ENCODE measurements at places on chromosomes 7 and 10.

- no peak for DNase-seq
Observed at GRCh38 chr10:23322082-23322481, 22.5 kb downstream of the C10orf67 start.

DNA sequence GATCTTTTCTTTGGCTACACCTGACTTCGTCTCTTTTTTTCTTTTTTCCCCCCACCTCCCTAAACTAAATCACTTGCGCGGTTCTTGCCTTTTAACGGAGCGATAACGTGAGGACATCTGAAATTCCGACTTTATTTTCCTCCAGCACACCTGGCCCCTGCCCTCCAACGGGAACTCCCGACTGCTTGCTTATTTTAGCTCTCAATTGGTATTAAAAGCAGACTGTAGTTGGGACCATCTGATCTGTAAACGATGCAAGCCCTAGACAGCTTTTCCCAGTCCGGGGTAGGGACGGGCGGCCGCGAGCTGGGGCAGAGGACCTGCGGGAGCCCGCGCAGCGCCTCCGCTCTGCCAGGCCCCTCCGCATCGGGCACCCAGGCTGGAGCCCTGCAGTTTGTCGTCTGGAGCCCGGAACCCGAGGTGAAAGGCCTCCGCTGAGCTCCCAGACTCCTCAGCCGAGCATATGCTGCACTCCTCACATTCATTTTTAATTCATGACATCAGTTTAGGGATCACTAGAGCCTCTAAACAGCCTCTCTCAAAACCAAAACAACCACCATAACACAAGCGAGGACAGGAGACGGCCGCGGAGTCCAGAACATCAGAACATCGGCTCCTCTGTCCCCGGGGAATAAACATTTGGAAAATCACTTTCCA, 10.0 kb upstream of the EMX2 start:
- DNase-seq: no peak

- DNase-seq: no peak
Observed at GRCh38 chr7:26329520-26330255, 38.0 kb downstream of the SNX10 start.

DNA sequence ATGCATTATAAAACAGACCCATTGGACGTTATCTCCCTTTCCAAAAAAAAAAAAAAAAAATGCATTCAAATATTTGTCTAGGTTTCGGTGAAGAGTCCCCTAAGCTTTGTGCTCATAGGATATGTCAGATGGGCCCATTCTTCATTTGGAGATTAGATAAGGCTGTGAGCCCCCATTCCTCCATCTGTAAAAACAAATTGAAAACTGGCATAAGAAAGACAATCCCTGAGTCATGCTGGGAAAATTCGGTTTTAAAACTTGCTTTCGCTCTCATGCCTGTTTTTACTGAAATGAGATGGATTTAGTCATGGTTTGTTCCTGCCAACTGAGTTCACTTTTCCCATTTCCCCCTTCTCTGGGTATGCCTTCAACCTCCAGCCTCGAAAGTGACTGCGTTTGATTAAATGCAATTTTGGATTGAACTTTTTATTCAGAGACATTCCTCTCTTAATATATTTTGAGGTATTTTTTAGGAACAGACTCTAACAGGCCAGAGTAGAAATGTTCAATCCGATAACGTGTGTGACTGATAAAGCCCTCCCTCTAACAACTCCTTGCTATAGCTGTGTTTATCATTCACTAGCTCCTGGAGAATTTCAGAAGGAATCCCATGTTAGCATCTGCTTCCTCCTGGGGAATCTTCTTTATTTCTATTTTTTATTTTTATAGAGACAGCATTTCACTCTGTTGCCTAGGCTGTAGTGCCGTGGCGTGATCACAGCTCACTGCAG, 190.9 kb upstream of the LYZL2 start:
- DNase-seq: no peak

DNA sequence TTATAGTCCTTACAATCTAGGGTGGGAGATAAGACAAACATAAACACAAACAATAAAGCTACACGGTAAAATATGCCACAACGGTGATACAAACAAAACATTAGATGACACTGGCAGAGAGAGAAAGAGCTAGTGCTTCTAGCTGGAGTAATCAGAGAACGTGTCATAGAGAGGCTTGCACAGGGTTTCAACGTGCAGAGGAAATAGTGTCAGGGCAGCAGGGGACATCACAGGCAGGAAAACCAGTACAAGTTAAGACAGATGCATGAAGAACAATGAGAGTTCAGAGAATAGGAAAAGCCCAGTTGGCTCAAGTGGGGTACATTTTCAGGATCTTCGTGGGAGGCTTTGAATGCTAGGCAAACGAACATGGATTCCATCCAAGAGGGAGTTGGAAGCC, 91.4 kb downstream of the ZNF438 start:
- no peak for DNase-seq

GRCh38 chr10:111506266-111507034, 429.6 kb downstream of the ADRA2A start:
- no peak for DNase-seq

DNA sequence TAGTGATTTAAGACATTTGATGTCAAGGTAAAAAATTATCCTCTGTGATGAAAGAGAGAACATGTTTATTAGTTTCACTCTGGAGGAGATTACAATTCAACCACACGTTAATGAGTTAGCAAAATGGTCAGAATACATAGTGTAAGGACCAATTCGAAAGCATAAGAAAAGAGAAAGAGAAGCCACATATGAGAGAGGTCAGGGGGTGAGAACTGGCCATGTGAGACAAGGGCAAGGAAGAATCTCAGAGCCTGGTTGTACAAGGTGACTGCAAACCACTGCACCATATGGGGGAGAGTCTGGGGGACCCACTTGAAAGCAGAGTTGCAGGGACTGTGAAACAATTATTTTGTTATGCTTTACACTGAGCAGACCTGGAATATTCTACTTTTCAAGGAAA, 27.7 kb upstream of the BET1 start:
- no peak for DNase-seq

GRCh38 chr7:95905167-95905566, 132.8 kb downstream of the DYNC1I1 start:
- DNase-seq: no peak

GRCh38 chr10:47451273-47451997, 32.5 kb downstream of the ANXA8 start:
- DNase-seq: no peak

DNA sequence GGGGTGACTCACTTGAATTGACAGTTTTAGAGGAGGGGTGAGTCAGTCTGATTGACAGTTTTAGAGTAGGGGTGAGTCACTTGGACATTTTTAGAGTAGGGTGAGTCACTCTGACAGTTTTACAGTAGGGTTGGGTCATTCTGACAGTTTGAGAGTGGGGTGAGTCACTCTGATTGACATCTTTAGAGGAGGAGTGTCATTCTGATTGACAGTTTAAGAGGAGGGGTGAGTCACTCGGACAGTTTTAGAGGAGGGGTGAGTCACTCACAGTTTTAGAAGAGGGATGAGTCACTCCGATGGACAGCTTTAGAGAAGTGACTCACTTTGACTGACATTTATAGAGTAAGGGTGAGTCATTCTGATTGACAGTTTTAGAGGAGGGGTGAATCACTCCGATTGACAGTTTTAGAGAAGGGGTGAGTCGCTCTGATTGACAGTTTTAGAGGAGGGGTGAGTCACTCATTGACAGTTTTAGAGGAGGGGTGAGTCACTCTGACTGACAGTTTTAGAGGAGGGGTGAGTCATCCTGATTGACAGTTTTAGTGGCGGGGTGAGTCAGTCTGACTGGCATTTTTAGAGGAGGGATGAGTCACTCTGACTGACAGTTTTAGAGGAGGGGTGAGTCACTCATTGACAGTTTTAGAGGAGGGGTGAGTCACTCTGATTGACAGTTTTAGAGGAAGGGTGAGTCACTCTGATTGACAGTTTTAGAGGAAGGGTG, 595.9 kb downstream of the DNAJB6 start:
- DNase-seq: peak; percentile 38

- no peak for DNase-seq
Observed at GRCh38 chr7:76108540-76109233, 60.8 kb downstream of the MDH2 start.

DNA sequence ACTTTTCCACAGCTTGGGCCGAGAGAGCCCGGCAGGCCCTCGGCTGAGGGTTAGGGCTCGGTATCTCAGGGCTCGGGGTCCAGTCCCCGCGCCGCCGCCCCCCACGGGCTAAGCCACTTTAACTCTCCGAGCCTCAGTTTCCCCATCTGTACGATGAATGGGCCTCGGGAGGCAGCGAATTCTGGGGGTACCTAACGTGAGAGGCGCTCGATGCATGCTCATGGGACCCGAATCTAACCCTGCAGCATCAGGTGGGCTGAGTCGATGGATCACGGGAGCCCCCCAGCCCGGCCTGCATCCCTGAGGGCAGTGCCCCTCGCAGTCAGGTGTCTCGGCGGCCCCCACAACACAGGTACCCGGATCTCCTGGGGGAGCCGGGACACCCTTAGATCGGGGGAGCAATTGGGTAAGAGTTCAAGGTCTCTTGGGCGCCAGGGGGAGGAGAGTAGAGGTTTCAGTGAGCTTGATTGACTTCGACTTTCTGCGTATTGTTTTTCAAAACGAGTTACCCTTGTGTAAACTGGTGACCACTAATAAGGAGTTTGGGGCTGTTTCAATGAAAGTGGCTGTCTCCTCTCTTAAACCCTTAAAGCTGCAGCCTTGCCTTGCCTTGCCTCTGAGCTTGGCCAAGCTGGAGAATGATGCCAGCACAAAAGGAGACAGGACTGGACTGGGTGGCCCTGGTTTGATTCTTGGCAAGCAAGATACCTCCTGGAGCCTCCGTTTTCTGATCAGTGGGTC, 631 bp downstream of the POR start:
- DNase-seq: peak; percentile 30

GRCh38 chr10:123761666-123762230, 95.6 kb downstream of the GPR26 start:
- DNase-seq: no peak

DNA sequence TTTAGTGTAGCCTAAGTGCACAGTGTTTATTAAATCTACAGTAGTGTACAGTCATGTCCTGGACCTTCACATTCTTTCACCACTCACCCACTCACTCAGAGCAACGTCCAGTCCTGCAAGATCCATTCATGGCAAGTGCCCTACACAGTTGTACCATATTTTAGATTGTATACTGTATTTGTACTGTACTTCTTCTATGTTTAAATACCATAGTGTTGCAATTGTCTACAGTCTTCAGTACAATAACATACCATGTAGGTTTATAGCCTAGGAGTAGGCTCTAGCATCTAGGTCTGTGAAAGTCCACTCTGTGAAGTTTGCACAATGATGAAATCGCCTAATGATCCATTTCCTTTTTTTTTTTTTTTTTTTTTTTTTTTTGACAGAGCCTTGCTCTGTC, 12.0 kb downstream of the EEPD1 start:
- no peak for DNase-seq

DNA sequence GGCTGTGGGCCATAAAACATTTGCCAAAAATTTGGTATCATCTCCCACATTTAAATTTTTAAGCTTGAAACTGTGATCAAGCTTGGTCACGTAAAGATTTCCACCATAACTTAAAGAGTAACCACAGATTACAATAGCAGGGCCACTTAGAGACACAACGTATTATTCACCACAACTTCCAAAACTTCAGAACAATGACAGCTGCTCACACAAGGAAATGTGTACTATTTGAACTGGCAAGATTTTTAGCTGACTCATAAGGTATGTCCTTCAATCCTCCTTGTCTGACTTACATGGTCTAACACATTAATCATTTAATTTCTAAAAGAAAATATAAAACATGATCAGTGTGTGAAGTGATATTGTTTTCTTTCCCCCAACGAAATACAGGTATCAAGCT, 234.5 kb downstream of the PARD3 start:
- DNase-seq: no peak

DNA sequence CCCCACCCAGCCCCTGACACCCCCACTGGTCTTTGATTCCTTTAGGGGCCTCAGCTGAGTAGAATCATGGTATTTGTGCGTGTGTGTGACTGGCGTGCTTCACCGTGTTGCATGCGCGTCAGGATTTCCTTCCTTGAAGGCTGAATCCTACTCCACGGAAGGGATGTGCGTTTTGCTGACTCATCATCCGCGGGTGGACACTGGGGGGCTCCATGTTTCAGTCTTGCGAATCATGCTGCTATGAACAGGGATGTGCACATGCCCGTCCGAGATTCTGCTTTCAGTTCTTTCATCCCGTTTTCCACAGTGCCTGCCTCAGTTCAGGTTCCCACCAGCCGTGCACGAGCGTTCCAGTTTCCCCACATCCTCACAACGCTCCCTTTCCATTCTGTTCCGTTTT, 20.9 kb upstream of the JAKMIP3 start:
- no peak for DNase-seq

- no peak for DNase-seq
Observed at GRCh38 chr10:23081891-23082290, 13.5 kb upstream of the MSRB2 start.

- no peak for DNase-seq
Observed at GRCh38 chr10:86665868-86666267, 2.4 kb upstream of the LDB3 start.

- DNase-seq: no peak
Observed at GRCh38 chr10:102834143-102834542, 3.1 kb downstream of the CYP17A1 start.

- DNase-seq: no peak
Observed at GRCh38 chr10:131983780-131984179, 2.1 kb upstream of the BNIP3 start.

- no peak for DNase-seq
Observed at GRCh38 chr7:33650828-33651227, 254.5 kb upstream of the BMPER start.

GRCh38 chr7:129351320-129351719, 82.9 kb upstream of the STRIP2 start:
- DNase-seq: no peak

GRCh38 chr7:69908454-69908853, 310.2 kb downstream of the AUTS2 start:
- DNase-seq: no peak

- no peak for DNase-seq
Observed at GRCh38 chr7:63112764-63113712, 885.6 kb upstream of the ZNF722 start.

DNA sequence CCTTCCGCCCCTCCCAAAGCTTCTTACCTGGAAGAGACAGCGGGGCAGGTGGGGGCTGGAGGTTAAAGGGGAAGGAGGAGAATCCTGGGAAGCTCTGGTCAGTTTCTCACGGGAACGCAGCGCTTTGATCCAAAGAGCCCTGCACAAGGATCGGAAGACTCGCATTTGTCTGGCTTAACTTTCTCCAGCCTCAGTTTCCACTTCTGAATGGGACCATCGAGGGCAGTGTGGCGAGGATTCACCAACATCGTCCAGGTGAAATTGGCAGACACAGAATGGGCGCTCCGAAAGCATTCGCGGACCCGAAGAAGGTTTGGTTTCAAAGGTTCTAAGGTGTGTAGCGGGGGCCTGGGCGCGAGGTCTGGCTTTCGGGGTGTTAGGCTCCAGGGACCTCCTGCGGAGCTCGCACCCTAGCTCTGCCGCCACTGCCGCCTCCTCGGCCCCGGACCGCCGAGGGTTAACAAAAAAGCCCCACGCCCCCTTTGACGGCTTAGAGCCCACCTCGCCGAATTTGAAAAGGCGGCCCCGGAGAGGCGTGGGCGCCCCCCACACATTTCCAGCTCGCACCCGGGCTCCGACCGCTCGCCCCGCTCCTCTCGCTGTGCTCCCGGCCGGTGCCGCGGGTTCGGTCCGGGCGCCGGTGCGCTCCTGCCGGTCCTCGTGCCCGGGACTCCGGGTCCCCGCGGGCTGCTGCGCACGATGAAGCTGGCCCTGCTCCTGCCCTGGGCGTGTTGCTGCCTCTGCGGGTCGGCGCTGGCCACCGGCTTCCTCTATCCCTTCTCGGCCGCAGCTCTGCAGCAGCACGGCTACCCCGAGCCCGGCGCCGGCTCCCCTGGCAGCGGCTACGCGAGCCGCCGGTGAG, at the start of gene COL26A1:
Gene COL26A1, plus strand, starts transcription at position 542 of the 862 bp plus-strand sequence. Its CDS starts 158 bp downstream, at position 700.
- DNase-seq: no peak
